Kidney (tissue), 22 donors: ENCODE measurements at places on chromosomes 4 and X.

GRCh38 chr4:19580095-19580494 lies 671.6 kb upstream of the SLIT2 start:
- no peak for DNase-seq

- DNase-seq, result no peak
These were observed 2.7 kb upstream of the TIMP1 start for GRCh38 chrX:47579537-47579936.

DNA sequence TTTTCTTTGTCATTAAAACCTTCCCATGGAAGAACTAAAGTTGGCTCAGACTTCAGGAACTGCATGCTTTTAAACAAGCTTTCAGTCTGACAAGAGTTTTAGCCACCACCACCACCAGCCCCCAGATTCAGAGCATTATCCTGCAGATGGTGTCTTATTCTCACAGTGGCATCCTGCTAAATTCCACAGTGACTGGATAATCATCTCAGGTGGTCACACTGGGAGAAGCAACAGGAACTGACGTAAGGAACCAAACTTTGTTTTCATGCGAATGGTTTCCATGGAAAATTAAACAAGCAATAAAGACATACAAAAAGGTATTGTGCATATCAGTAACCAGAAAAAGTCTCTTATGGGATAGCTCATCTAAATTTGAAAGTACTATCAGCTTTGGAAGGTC lies 370.7 kb downstream of the FBXW7 start:
- DNase-seq, result no peak

DNA sequence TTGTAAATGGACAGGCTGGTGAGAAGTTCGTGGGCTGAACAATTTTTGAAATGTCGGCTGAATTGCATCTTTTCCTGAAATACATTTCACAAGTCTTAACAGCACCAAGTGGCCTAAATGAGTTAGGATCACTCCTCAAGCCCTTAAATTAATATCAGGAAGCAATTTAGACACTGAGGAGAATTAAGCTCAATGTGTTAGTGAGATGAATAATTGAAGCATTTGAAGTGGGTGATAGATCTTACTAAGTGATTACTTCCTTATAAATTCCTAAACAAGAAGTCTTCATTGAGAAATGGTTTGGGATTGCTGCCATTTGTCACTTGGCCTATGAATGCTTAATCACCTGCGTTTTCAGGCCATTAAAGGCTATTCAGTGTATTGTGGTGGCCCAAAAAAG lies 116.8 kb downstream of the NAA11 start:
- DNase-seq, result no peak

- DNase-seq, result peak; percentile 40
These were observed 1444.2 kb downstream of the ADGRL3 start for GRCh38 chr4:62644372-62644771.

GRCh38 chr4:123378794-123379193 lies 17.8 kb upstream of the SPRY1 start:
- DNase-seq, result no peak

GRCh38 chr4:183905593-183906488 lies 734 bp downstream of the STOX2 start:
- DNase-seq, result peak; percentile 76

DNA sequence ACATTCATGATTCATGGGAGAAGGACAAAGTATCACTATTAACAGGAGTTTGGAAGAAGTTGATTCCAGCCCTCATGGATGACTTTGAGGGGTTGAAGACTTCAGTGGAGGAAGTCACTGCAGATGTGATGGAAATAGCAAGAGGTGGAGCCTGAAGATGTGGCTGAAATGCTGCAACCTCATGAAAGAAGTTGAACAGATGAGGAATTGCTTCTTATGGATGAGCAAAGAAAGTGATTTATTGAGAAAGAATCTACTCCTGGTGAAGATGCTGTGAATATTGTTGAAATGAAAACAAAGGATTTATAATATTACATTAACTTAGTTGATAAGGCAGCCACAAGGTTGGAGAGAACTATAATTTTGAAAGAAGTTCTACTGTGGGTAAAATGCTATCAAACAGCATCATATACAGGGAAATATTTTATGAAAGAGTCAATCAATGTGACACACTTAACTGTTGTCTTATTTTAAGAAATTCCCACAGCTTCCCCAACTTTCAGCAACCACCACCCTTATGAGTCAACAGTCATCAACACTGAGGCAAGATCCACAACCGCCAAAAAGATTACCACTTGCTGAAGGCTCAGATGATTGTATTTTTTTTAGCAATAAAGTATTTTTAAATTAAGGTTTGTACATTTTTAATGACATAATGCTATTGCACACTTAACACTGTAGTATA lies 302.6 kb downstream of the CBLL2 start:
- no peak for DNase-seq

GRCh38 chr4:140174543-140174942 lies 20.6 kb upstream of the MAML3 start:
- no peak for DNase-seq

DNA sequence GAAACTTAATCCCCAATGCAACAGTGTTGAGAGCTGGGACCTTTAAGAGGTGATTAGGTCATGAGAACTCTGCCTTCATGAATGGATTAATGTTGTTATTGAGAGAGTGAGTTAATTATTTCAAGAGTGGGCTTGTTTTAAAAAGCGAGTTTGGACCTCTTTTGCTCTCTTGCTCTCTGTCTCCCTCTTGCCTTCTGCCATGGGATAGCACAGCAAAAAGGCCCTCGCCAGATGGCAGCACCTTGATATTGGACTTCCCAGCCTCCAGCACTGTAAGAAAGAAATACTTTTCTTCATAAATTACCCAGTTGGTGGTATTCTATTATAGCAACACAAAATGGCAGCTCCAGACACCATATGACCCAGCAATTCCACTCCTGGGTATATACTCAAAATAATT lies 7.0 kb upstream of the ATP6AP2 start:
- no peak for DNase-seq

- no peak for DNase-seq
These were observed 14.8 kb downstream of the ELOVL6 start for GRCh38 chr4:110183643-110184042.

DNA sequence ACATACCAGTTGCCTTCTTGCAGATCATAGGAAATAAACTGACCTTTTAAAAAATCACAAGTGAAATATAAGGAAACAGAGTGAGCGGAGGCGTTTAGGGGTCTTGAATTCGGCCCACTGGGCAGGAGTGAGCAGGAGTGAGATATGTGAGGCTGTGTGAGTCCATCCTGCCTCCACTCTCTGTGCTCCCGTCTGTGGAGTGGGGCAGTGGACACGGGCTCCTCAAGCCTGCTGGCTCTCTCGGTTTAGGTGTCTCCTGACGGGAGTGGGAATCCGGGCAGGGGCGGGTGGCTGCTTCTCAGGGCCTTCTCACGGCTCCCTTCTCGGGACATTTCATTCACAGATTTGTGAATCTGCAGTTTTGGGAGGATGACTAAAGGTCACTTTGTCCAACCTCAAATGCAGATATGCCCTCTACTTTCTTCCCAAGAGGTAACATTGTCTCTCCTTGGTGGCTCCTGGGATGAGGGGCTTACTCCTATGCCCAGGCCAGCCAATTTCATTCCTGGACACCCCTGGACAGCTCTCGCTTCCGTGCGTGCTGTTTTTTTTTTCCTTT lies 27.6 kb downstream of the CYTL1 start:
- no peak for DNase-seq

DNA sequence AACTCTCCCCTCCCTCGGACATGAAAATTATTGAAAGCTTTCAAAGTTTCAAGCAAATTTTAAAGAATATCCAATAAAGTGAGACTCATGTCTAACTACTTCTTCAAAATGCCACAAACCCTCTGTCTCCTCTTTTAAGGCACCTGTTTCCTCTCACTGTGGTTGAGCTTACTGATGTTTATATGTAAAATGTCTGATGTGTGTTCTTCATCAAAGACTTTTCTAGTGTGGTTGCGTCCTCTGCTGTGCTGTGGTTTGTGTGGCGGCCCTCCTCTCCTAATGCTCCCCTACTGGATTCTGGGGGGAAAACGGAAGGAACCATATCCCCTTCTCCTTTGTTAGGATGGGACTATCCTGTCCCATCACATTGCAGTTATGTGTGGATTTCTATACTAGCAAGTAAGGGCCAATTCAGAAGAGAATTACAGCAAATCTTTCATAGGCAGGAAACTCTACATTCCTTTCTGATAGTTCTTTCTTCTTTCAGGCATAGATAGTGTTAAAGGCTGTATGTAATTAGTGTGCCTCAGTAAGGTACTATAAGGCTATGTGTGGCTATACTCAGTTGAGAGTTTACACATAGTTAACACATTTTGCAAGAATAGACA lies 221.0 kb upstream of the GPRIN3 start:
- no peak for DNase-seq

DNA sequence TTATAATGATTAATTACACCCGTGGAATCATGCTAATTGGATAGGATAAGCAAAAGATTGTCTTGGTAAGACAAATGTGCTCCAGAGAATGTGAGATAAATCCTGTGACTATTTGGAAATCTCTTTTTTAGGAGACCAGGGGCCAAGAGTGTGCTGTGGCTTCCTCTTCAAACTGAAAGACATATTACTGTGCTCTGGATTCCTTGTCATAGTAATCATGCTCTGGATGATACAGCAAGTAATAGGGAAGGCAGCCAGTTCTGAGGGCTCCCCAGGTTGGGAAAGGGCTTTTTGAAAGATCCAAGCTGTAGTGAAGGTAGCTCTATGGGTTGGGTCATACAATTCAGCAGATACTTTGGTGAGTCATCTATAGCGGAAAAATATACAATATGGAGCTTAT lies 600.5 kb downstream of the PCDH18 start:
- no peak for DNase-seq
